ENCODE measurements at places on chromosomes 3 and 15.

DNA sequence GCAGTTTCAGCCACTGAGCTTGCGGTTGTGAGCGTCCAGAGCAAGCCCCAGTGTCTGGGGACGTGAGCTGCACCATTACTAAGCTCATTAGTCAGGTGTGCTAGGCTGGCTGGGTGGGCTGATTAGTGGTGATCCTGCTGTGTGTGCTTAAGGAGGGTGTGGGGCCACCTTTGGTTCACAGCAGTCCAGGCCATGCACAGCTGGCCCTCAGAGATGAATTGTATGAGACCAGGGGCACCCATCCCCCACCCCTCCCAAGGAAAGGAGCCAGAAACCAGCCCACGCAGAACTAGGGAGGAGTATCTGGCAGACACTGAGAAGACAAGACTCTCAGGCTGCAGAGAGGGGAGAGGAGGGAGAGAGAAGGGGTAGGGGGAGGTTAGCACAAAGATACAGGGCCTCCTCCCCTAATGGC is 3.8 kb downstream of the TYRO3 start:
- DNase-seq = no peak

DNA sequence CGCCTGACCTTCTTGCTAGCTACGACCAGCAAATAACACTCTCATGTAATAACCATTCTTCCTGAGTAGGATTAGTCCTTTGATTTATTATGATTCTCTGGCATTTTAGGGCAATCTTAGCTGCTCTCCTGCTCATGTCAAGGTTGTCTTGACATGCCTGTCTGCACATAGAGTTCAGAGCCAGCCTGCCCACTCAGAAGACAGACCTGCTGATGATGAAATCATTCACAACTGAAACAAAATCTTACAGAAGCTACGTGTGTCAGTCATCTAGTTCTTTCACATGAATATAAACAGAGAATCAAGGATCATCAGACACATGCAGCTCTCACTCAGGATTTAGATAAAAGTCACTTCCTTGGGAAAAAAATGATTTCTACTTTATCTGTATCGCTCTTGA is 173.6 kb upstream of the LYSMD4 start:
- DNase-seq = no peak

- no peak for DNase-seq
These were observed 118.7 kb downstream of the KCNH8 start for GRCh38 chr3:19267040-19267439.

DNA sequence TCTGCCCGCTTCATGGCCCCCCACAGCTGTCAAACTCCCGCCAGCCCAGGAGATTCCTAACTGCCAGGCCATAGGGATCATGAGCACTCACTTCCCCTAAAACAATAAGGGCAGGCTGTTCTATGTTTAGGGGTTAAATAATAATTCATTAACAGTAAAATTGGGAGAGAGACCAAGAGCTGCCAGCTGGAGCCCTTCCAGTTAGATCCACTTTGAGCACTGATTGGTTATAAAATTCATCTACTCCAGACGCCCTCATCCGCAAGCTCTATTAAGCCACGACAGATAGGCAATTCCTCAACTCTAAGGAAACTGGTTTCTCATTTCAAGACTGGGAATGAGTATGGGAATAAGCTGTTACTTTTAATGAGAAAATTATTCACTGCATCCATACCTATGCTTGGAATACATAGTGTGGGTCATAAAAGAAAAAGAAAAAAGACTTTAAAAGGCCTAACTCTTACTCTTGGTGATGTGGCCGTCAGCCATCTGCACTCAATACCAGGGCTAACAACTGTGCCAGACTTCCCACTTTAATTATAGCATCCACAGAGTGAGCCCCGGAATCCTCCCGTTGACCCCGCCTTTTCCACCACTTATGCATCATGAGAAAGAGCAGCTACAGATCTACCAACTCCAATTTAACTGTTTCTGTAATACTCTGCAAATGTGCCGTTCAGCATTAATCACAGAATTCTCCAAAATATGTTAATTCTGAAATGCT is 44.5 kb downstream of the IL17RD start:
- no peak for DNase-seq

DNA sequence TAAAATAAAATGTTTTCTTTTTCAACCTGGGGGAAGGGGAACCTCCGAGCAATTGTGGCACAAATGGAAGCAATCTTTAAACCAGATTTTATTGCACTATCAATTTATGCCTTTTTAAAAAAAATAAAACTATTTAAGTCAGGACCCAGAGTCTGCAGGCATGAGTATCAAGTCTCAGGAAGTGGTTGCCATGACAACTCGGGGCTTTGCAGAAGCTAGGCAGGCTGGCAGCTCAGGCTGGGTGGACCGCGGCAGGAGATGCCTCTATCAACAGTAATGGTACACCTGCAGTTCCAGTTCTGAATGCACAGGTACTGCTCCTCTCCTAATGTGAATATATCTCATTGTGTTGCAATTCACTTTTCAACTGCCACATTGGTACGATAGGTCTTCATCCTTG is 447.7 kb downstream of the GABRG3 start:
- no peak for DNase-seq

DNA sequence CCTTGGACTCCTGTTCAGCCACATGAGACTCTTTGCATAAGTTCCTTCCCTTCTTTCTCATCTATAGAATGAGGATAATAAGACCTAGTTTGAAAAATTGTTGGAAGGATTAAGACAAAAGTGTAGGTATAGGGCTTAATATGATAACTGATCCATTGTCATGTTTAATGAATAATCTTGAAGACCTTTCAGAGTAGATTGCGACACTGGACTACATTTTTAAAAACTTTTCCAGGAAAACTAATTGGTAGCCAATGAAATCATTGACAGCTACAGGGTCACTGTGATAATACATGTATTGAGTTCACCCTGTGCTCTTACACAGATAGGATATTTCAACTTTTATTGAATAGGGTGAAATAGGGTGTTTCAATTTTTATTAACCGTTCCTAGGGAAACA is 78.5 kb upstream of the FBN1 start:
- DNase-seq = no peak

GRCh38 chr3:170145278-170145677 is 36.3 kb downstream of the PHC3 start:
- no peak for DNase-seq

DNA sequence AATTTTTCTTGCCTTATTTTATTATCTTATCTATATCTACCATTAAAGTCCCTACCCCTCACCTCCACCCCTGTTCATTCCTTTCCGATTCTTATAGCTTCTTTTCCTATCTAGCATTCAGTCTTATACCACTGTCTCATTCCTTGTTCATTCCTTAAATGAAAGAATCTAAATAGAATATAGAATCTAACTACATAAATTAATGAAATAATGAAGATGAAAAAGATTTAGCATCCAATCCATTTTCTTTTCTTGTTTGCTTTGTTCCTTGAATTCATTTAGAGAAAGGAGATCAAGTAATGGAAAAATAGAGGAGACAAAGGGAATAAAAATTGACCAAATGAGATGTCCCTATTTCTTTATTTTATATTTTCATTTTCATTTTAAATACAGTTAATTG is 67.2 kb downstream of the OPA1 start:
- no peak for DNase-seq

DNA sequence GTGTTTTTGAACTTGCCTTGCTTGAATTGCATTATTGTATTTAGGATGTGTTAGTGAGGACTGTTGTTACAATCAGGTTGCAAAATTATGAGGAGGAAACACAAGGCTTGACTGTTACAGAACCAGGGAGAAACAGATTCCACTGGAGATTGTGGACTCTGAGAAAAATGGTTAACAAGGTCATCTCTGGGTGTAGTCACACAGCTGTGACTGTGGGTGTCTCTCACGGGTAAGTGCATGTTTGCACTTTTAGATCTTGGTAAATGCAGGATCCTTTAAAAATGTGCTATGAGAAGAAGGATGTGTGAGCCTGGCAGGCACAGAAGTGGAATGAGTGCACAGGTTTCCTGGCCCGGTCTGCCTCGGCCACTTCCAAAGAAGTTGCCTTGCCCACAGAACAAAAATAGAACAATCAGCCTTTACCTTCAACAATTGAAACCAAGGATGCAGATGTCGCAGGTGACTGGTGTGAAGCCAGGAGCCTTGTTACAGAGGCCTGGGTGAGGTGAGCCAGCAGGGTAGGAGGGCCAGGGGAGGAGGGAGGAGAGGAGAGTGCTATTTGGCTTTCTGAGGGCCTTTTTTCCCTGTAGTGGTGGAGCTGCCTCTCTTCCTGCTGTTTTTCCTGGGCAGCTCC is 68.0 kb downstream of the ABHD5 start:
- DNase-seq = no peak

GRCh38 chr3:187211532-187212195 is 14.4 kb downstream of the RTP1 start:
- peak; percentile 42 for DNase-seq

- no peak for DNase-seq
These were observed 20.4 kb downstream of the NSUN3 start for GRCh38 chr3:94083261-94083660.

- no peak for DNase-seq
These were observed 52.5 kb upstream of the ATP2C1 start for GRCh38 chr3:130841357-130841756.

- DNase-seq = peak; percentile 36
These were observed 120.9 kb upstream of the ZBED2 start for GRCh38 chr3:111715911-111716523.

GRCh38 chr3:40585381-40586016 is 60.7 kb downstream of the ZNF621 start:
- no peak for DNase-seq

DNA sequence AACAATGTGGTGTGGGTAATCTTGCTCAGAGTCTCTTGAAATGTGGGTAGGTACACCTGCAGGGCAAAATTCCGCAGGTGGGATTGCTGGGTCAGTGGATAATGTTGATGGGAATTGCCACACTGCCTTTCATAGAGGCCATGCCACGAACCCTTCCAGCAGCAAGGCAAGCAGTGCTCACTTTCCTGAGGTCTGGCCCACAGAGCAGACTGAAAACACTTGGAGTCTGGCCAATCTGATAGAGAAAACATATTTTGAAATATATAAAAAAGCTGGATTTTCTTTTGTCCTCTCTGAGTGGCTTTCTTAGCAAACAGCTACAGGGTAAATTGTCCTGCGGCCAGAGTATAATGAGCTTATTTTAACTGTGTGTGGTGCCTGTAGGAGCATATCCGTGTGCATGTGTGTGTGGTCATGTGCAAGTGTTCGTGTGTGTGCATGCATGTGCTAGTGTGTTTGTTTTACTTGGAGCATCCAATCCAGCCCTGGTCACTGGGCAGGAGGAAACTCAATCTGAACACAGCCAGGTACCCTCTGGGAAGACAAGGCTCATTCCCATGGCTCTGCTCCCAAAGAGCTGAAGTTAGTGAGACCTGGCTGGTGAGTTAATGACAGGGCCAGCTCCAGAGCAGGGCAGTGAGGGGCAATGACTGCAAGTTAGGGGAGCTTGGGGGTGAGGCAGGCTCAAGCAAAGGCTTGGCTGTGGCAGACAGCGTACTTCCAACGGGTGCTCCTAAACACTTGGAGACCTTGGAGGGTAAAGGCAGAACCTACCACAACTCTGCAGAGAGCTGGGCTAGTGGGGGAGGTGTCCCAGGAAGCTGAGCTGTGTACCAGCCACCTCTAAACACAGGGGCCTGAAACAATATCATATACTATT is 91.3 kb downstream of the PLXNA1 start:
- no peak for DNase-seq

- no peak for DNase-seq
These were observed 206.4 kb downstream of the STAG1 start for GRCh38 chr3:136545664-136546268.

- DNase-seq = no peak
These were observed 4.0 kb downstream of the VILL start for GRCh38 chr3:37994639-37994972.

DNA sequence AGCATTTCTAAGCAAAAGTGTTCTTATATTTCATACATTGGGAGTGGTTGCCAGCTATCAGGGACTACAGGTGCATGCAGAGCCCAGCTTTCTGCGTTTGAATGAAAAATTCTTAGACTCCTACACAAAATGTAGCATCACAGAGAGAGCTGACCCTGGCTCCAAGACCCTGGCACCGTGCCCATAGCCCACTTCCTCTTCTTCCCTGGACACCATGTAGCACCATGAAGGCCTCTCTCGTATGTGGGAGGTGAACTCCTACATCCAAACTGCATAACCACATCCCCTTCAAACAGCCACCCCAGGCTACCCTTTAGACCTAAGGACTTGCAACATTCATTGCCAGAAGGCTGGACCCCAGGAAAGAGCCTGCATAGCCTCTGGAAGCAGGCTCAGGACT is 35.8 kb upstream of the ATOSA start:
- no peak for DNase-seq

DNA sequence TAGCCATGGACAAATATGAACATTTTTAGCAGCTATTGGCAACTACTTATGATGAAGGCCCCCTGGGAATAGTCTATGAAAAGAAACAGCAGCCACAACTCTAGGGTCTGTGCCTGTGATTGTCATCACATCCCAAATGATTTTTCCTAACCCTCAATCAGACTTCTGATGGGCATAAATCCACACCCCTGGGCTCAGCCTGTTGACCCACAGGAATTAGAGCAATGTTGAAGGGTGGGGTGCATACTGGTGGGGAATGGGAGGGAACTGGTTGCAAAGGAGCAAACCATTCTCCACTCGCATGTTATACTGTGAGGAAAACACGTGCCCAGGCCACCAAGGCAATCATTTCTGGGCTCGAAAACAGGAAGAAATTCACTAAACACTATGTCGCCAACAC is 106.5 kb upstream of the CTNNB1 start:
- DNase-seq = no peak

- DNase-seq = no peak
These were observed 114.8 kb downstream of the DLG1 start for GRCh38 chr3:197183582-197183981.

- peak; percentile 70 for DNase-seq
These were observed 872 bp downstream of the DLEC1 start for GRCh38 chr3:38039899-38040261.

DNA sequence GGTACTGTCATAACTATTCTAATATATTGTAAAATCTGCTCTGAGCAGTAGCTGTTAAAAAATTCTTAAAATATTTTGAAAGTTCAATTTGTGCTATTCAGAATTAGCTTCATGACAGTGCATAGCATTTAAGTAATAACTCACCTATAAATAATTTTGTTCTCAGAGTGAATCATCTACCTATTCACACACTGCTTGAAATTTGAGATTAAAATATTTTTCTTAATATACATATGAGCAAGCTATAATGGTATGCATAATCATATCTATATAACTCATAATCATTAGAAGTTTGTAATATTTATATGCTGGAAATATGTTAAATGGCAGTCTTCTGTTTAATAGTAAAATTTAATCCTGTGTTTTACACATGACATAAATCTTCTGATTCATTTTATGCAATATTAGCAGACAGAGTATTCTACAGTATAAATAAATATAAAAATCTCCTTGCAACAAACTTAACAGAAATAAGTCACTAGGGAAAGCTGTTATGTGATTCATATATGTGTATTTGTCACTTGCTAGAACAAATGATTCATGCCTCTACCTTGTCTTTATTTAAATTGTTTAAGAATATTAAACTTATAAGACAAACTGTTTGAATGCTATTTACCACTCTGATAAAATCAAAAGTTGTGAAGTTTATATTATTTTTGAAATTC is 710.8 kb downstream of the PLOD2 start:
- DNase-seq = no peak

Data from AG08396 (cell line).